GM12878 (cell line): ENCODE measurements at places on chromosomes 12 and 14. TPM values are rescaled to one million over a fixed set of nuclear protein-coding genes. Genes with fewer than 3 reads are reported as not detected.

DNA sequence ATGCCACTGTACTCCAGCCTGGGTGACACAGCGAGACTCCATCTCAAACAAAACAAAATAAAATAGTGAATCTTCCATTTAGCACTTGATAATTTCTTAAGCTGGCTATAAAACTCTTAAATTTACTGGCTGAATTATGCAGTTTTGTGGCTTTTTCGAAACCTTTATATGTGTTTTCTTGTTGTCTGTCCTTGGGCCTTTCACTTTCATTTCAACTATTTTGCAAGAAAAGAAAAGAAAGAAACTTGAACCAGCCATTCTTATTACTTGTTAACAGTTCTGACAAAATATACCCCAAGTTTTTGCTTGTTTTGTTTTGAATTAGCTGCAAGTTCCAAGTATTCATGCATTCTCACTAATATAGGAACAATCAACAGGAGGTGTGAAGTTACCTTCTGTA is 42.8 kb downstream of the PRICKLE1 start:
- no peaks in the 10 kb centered on the region for H3K36me3 ChIP-seq
- H3K27ac ChIP-seq = no peak overlapping the region
- H3K4me3 ChIP-seq = no peak overlapping the region; the same call in 1 of the 2 replicates
- DNase-seq = no peak

GRCh38 chr12:42757624-42758119 is 168.1 kb upstream of the PRICKLE1 start:
- peaks cover 15% of the 10 kb centered on the region for H3K4me1 ChIP-seq
- no peak for DNase-seq
- H3K4me3 ChIP-seq = no peak overlapping the region
- H3K27me3 ChIP-seq = no peaks in the 10 kb centered on the region
- no peaks in the 10 kb centered on the region for H3K36me3 ChIP-seq
- H3K27ac ChIP-seq = no peak overlapping the region

DNA sequence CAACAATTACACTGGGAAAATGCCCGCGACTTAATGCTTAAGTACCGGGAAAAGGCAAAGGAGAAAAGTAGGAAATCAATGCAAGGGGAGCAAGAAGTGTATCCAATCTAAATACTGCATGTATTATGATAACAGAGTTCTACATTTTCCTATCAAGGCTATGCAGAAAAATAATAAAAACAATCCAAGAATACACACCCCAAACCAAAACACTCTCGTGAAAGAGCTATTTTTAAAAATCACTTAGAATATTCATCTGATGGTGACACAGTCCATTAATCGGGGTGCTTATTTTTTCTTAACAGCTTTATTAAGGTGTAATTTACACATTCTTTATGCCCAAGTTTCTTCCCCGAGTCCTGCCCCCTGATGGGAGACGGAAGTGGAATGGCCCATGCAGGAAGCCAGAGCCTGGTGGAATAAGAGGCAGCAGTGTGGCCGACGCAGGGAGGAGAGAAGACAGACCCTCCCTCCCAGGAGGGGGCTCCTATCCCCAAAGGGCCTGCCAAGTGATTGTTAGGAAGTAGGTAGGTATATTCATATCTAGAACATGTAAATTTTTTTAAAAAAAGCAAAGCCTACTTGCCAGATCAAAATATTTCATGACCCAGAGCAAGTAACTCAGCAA is 174.3 kb downstream of the FOXN3 start:
- H3K27me3 ChIP-seq = no peaks in the 10 kb centered on the region
- H3K4me1 ChIP-seq = peaks cover 14% of the 10 kb centered on the region
- H3K36me3 ChIP-seq = no peaks in the 10 kb centered on the region
- no peak for DNase-seq
- H3K4me3 ChIP-seq = no peak overlapping the region
- no peak overlapping the region for H3K27ac ChIP-seq

DNA sequence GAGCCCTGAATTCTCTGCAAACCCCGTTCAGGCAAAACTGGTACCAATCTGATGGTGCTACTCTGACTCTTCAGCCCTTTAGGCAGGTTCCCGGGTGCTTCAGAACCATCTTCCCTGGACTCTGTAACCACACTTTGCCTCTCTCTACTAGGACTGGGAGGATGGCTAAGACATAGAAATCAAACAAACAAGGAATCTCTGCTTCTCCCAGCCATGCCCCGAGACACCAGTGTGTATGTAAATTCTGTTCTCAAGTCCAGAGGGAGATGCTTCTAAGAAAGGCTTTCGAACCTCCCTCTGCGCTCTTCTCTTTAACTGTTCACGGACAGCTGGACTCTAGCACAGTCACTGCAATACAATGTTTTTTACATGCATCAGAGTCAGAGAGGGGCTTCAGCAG is 1.9 kb upstream of the KCNK10 start:
- no peak for DNase-seq
- H3K4me1 ChIP-seq = peaks cover 5% of the 10 kb centered on the region

- no peak for DNase-seq
- peaks cover 4% of the 10 kb centered on the region; the same call in 1 of the 2 replicates for H3K4me1 ChIP-seq
- H3K27me3 ChIP-seq = no peaks in the 10 kb centered on the region
- H3K36me3 ChIP-seq = no peaks in the 10 kb centered on the region
- H3K27ac ChIP-seq = peak overlapping the region; percentile 85
Measured at GRCh38 chr14:50312734-50313054, 570 bp downstream of the DMAC2L start.

DNA sequence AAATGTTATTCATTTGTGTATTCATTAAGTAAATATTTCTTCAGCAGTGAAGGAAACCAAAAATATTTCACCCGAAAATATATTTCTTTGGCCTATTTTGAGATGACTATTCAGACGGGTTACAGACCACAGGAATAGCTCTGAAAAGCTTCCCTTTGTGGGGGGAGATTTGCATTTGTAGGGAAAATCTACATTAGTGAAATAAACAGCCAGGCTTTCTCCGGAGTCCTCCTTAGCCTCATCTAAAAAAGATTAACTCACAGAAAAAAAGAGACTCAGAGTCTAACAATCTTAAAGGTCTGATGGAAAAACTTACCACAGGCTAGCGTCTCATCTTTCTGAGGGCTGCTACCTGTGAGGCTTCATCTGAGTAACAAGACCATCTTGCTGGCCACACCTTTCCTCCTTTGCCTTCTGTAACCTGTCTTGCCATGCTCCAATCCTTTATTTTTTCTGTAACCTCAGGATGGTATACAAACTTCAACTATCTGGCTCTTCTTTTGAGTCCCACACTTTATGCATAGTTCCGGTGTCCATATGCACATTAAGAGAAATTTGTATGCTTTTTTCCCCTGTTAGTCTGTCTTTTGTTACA is 100.7 kb downstream of the CNTN1 start:
- no peak for DNase-seq
- H3K4me1 ChIP-seq = no peaks in the 10 kb centered on the region
- no peaks in the 10 kb centered on the region for H3K27me3 ChIP-seq

TMEM120B gene
- polyA plus RNA-seq = 8.2 and 10.1 TPM in 2 replicates

COCH gene
- 3.2 and 3.7 TPM in 2 replicates for polyA plus RNA-seq
